ENCODE measurements at places on chromosomes 6 and 20. TPM values are rescaled to one million over a fixed set of nuclear protein-coding genes. Genes with fewer than 3 reads are reported as not detected.

PLAGL2 gene
- 4.5 TPM for total RNA-seq

CUTA gene
- 165 TPM for total RNA-seq

RBBP8NL gene
- not detected for total RNA-seq

UNC5CL gene
- not detected for total RNA-seq

BTNL2 gene
- not detected for total RNA-seq

EFCAB8 gene
- not detected for total RNA-seq

DEFB124 gene
- total RNA-seq, result not detected

OXT gene
- not detected for total RNA-seq

WFDC2 gene
- total RNA-seq, result not detected

PLN gene
- not detected for total RNA-seq

HCRTR2 gene
- total RNA-seq, result not detected

OR2B6 gene
- not detected for total RNA-seq

IL17A gene
- total RNA-seq, result not detected

NKAIN4 gene
- total RNA-seq, result not detected

CDK19 gene
- total RNA-seq, result 10.9 TPM

TPD52L1 gene
- 5.3 TPM for total RNA-seq
